ENCODE measurements at places on chromosomes 1 and 21. TPM values are rescaled to one million over a fixed set of nuclear protein-coding genes. Genes with fewer than 3 reads are reported as not detected.
A peak's percentile ranks its signal among the peaks of the same experiment; 100 is the strongest.

DNA sequence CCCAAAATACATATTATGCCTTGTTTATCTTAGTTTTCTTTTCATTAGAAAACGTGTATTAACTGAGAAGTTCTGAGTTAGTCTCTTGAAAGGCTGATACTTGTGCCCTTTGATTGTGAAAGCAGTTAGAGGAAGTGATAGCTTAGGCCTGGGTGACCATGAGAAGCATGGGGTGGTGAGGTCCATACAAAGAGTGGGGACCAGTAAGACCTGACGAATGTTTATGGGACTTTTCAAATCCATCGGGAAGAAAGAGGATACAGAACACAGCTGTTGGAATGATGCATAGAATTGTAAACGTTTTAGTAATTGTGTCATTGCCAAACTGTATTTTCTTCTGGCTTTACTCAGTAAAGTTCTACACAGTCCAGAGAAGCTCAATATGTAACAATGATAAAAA, 259.8 kb downstream of the LMO4 start:
- DNase-seq = no peak

- no peak for DNase-seq
Measured at GRCh38 chr1:244191581-244191980, 140.5 kb downstream of the ZBTB18 start.

- DNase-seq = no peak
Measured at GRCh38 chr1:51237351-51238033, 1.4 kb downstream of the RNF11 start.

GRCh38 chr21:40299451-40299850, 432.2 kb downstream of the PCP4 start:
- DNase-seq = no peak

SIKE1 gene
- 47.7 TPM for total RNA-seq

DNA sequence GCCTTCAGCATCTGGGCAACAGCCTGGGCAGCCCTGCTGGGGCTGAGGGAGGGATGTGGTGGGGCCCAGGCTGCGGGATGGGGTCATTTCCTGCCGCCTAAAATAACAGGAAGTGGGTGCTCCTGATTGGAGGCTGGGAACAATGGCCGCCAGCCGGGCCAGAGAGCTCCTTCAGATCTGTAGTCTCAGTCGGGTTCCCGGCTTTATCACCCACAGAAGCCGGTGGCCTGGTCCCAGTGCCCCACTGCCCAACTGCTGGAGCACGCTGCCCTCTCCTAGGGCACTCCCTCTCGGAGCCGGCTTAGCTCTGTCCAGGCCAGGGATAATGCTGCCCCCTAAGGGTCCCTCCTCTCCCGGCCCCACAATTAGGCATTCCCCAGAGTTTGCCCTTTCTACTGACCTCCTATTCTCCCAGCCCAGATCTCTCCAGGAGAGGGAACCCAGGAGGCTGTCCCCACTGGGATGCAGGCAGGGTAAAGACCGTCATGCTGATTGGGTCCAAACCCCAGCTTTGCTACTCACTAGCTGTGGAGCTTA, 5.1 kb downstream of the MAP7D1 start:
- DNase-seq = peak; percentile 91

- no peak for DNase-seq
Measured at GRCh38 chr1:8938232-8938999, 7.3 kb upstream of the CA6 start.

DNA sequence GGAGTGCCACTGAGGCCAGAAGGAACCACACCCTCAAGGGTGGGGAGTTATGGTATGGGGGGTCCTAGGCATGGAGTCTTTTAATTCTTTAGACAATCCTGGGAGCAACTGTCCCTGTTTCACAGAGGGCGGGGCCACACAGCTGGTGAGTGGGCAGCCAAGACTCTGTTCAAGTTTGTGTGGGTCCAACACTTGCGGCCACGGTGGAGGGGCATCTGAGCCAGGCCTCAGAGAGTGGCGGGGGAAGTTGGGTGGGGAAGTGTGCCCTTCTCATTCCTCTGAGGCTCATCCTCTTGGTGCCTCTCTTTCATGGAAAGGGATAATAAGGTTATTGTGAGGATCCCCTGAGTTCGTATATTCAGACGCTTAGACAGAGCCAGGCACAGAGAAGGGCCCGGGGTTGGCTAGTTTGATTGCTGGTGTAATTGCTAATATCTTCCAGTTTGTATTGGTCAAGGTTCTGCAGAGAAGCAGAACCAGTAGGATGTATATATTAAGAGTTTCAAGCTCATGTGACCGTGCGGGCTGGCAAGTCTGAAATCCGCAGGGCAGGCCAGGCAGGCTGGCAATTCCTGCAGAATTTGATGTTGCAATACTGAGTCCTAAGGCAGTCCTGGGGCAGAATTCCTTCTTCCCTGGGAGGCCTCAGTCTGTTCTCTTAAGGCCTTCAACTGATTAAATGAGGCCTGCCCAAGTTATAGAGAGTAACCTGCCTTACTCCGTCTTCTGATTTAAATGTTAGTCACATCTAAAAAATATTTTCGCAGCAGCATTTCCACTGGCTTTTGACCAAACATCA, 15.9 kb downstream of the PCSK9 start:
- DNase-seq = no peak

- no peak for DNase-seq
Measured at GRCh38 chr21:16116069-16116468, 386.3 kb downstream of the USP25 start.

CLCNKB gene
- 0.88 TPM for total RNA-seq

- no peak for DNase-seq
Measured at GRCh38 chr1:238377280-238377919, 486.7 kb upstream of the ZP4 start.

DNA sequence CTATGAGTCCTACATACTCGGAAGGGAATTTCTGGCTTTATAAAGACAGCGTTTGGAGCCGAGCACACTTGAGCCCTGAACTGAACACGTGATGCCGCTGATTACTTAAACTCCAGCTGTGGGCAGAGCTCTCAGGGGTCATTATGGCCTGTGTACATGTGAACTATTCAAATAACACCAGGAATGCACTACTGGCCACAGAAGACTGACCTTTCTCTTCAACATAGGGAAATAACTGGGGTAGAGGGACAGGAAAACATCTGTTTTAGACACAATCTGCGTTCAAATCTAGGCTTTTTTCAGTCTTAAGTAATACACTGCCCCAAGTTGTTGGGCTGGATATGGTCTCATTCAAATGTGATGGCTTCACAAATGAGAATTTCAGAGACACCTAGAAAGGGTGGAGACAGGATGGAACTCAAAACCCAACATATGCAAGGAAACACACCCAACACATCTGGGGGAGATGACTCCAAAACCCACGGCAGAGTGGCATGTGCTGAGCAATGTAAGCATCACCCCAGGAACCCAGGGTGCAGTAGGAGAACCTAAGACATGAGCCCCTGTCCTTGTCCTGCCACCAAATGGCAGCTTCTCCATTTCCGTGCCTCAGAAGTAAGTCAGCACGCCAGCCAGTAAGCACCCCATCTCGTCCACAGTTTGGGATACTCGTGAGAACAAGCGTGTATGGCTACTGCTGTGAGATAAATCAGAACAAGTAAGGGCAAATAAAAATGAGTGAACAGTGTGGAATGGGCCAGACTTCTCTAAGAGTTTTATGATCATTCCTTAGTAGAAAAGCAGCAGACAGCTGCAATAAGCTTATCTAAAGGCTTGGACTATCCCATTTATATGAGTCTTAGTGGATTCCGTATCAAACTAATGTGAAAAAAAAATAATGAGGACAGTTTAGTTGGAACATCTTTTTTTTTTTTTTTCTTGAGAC, 24.9 kb downstream of the NID1 start:
- DNase-seq = no peak

- DNase-seq = no peak
Measured at GRCh38 chr1:184143449-184143848, 91.9 kb downstream of the TSEN15 start.

GRCh38 chr1:179807291-179807690, 64.2 kb downstream of the FAM163A start:
- DNase-seq = no peak

DNA sequence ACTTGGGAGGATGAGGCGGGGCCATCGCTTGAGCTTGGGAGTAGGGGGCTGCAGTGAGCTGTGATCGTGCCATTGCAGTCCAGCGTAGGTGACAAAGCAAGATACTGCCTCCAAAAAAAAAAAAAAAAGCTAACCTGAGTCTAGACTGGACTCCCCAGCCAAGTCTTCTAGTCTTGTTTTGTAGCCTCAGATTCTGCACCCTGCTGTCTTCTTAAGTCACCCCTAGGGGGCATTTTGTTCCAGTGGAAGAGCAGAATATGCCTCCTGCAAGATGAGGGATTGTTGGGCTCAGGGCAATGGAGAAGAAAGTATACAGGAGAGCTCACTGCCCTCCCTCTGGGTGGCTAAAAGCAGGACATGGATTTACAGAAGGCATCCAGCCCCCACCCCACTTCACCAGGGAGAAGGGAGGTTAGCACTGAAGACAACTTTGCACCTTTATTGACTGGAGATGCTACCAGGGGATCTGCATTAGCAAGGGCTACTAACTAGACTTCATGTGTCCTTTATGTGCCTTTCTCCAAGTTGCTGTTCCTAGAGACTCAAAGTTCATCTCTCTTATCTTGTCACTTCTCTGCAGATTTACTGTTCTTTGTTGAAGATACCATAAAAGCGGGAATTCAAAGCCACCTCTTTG, 15.3 kb upstream of the RNF187 start:
- DNase-seq = no peak

PGBD5 gene
- 0.43 TPM for total RNA-seq

DNA sequence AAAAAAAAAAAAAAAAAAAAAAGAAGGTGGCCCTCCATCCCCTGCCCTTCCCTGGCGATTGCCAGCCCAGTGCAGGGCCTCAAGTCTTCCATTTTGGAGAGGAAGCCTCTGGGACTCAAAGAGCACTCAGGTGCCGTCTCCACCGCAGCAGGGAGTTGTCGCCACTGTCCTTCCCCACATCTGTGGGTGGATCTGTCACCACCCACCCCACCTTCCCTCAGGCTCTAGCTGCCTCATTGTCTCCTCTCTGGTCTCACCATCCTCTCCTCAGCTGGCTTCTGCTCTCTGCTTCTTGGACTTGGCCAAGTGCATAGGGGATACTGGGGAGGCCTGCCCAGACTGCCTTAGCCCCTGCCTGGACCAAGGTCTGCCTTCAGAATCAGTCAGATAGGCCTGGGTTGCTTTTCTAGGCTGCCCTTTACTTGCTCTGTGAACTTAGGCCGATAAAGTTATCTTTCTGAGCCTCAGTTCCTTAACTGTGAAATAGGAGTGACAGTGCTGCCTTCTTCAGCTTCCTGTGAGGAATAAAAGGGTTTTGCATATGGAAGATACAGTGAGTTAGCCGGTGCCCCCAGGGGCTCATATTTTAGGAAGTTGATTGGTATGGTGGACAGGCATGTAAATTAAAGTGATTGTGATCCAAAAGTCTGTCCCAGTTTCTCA, 15.8 kb downstream of the RCC1 start:
- no peak for DNase-seq

DNA sequence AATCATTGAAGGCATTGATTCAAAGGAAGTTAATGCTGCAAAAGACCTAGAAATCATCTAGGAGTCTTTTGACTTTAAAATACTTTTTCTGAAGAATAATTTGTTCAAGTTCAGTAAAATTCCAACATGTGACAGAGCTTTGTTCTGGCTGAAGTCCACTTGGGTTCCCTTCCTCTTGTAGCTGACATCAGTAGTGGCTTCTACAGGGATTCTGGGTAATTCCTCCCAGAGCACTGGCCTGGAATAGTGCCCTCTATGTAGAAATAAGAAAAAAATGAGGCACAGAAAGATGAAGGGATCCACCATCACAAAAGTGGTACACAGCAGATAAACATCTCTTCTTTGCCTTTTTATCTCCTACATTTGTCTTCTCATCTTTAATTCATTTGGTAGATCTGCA, 548.1 kb downstream of the LTN1 start:
- no peak for DNase-seq

GRCh38 chr21:15134701-15135470, 70.1 kb upstream of the NRIP1 start:
- DNase-seq = no peak

VAV3 gene
- total RNA-seq = 7.3 TPM
